ENCODE measurements at places on chromosomes 1 and 21. TPM values are rescaled to one million over a fixed set of nuclear protein-coding genes. Genes with fewer than 3 reads are reported as not detected.

Gene RHBG
- total RNA-seq, result not detected

Gene IGSF5
- 0.12 TPM for total RNA-seq

Gene GPR157
- 14.2 TPM for total RNA-seq

Gene DIPK1A
- 14.0 TPM for total RNA-seq

DNA sequence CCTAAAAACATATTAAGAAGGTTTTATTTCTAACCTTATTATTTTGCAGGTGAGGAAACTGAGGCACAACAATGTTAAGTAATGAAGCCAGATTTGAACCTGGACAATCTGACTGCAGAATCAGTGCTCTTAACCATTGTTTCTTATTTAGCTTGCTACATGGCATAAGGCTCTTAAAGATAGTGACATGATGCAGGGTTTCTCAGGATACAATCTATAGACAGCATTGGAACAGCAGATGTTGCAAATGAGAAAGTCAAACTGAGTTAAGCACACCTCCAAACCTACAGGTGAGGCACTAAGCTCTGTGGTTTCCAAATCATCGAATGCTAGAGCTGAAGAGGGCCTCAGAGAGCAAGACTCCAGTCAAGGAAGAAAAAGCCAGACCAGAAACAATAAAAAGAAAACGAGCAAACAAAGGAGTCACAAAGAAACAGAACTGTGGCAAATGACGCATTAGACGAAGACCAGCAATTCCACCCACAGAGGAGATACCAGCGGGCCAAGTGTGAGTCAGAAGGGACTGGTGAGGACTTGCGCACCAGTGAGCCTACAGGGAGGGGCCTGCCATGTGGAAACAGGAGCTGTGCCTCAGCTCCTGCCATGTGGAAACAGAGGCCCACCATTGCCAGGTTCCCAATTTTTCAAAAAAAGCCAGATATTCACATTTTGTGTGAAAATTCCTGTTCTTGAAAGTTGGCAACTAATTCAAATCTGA is 14.4 kb downstream of the CD58 start:
- peak; percentile 90 for DNase-seq

GRCh38 chr1:155527677-155528076 is 34.9 kb downstream of the ASH1L start:
- DNase-seq, result no peak

DNA sequence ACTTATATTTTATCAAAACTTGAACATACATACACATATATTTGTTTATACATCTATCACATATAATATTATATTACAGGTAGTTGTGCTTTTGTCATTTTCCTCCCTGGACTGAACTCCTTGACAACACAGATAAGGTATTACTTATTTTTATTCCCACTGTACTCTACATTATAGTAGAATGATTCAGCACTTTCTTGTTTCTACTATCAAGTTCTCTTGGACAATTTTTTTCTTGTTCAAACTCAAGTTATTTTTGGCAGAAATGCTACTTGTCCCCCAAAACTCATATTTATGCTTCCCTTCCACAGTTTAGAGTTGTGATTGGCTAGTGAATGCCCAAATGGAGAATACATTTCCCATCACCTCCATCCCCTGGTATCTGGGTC is 10.8 kb upstream of the PTPRC start:
- no peak for DNase-seq

Data from left colon (tissue), 2 donors.